ENCODE measurements at places on chromosomes 7 and 10.

GRCh38 chr10:30538086-30538485 is 91.5 kb downstream of the LYZL2 start:
- no peak for DNase-seq

GRCh38 chr10:69464401-69464800 is 13.1 kb downstream of the TSPAN15 start:
- no peak for DNase-seq

GRCh38 chr7:111771638-111772037 is 209.3 kb upstream of the IMMP2L start:
- DNase-seq = no peak

- no peak for DNase-seq
Observed at GRCh38 chr7:33764752-33765451, 140.4 kb upstream of the BMPER start.

DNA sequence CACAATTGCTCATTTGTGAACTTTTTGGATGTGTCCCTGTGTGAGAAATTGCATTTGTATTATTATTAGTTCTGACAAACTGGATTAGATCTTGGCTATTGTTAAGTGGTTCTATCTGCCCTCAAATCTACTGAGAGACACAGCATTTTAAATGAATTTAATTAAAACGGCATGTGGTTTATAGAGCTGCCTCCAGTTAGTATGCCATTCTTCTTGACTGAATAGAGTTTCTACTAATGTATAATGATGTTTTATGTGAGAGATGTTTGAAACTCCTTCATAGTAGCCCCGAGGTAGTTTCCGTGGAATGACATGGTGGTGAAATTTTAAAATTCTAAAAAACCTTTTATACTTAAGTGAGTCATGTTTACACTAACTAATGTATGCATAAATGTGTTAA is 110.9 kb downstream of the DYNC1I1 start:
- DNase-seq = no peak

DNA sequence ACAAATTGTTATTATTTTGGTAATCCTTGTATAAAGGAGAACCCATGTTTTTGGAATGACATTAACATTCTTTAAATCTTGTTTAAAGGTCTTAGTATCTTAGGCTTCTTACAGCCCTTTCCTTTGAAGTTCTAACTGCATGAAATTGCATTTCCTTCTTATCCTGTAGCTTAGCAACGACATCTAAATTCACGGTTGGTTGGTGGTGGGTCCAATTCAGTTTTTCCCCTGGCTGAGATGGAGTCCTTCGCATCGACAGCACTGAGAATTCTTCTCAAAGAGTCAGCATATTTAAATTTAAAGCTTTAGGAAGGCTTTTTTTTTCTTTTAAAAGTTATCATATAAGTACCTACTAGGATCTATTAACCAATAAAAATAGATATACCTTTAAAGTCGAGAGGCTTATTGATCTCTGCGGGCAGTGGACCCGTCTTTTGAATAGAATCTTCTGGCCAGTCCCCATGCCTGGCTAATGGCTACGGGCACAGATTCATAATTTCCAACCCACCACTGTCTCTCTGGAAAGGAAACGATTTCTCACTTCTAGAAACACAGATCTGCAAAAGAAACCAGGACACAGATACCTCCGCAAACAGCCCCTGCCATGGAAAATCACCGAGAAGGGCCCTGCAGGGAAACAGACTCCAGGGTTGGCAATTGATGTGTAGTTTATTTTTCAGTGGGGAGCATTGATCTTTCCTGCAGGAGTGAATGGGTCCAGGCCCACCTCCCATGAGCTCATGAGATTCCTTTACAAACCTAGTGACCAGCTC is 63.4 kb downstream of the RAMP3 start:
- DNase-seq = no peak

GRCh38 chr10:44287408-44287807 is 97.5 kb downstream of the CXCL12 start:
- DNase-seq = no peak

- no peak for DNase-seq
Observed at GRCh38 chr7:3648276-3648675, 347.2 kb downstream of the SDK1 start.

GRCh38 chr10:78973901-78974616 is 94.7 kb upstream of the ZMIZ1 start:
- DNase-seq = no peak

DNA sequence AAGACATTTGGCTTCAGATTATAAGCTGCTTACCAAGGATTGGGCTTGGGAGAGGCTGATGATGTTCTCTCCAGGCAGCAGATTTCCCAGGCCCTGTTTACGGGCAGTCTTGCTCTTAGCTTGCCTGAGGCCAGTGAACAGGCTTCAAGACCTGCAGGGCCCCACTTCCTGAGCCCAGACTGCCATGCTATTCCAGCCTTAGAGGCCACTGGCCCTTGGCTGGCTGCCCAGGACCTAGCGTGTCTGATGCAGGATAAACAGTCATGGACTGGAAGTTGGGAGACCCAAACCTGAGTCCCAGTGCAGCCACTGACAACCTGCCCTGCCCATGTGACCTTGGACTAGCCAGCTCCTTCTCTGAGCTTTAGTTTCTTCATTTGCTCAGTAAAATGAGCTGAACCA is 2.9 kb downstream of the PRXL2A start:
- DNase-seq = no peak

DNA sequence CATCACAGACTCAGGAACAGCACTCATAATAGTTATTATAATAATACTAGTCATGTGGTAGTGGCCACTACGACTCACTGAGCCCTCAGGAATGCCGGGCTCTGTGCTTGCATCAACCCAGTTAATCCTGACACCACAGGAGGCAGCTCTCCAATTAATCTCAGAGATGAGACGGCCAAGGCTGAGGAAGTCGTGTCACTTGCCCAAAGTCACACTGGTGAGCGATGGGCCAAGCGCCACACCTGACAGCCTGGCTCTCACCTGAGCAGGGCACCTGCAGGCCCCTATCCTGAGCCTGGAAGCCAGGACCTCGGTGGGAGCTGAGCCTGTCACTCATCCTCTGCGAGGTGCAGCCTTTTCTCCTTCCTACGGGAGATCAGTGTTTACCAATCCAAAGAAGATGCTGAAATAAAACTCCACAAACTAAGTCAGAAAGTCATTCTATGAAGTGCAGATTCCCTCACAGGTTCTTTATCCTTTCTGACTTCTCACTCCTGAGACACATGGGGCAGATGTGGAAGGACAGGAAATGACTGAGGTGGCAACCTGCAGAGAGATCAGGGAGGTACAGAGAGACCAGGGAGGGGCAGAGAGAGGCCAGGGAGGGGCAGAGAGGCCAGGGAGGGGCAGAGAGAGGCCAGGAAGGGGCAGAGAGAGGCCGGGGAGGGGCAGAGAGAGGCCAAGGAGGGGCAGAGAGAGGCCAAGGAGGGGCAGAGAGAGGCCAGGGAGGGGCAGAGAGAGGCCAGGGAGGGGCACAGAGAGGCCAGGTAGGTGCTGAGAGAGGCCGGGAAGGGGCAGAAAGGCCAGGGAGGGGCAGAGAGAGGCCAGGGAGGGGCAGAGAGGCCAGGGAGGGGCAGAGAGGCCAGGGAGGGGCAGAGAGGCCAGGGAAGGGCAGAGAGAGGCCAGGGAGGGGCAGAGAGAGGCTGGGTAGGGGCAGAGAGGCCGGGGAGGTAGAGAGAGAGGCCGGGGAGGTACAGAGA is 38.5 kb downstream of the VIPR2 start:
- no peak for DNase-seq

GRCh38 chr7:5396542-5396941 is 27.1 kb downstream of the TNRC18 start:
- DNase-seq = peak; percentile 26

- no peak for DNase-seq
Observed at GRCh38 chr10:22816298-22816653, 101.9 kb upstream of the PIP4K2A start.

DNA sequence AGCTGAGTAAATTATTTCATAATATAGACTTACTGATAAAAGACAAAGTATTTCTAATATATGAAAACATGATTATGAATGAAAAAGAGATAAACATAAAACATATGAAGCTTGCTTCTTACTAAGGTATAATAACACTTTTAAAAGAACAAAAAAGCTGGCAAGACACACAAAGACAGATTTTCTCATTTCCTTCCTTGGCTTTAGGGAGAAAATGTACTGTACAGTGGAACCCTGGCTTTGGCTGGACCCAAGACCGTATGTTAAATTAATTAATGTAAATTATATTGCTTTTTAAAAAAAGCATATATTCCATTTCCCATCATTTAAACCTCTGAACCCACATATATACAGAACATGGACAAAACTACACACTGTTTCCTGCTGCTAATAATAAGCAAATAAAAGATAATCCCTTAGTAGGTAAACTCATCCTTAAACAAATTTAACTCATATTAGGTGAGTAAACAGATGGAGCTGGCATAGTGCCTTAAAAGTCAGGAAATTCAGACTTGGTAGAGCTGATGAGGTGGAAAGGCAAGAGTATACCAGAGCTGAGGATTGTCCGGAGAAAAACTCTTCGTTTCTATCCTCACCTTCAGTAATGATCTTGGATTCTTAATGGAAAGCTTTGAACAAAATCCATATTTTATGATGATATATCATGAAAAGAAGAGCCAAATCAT is 1016.4 kb upstream of the KCND2 start:
- no peak for DNase-seq

GRCh38 chr10:98587156-98587837 is 140.6 kb upstream of the HPS1 start:
- DNase-seq = no peak

DNA sequence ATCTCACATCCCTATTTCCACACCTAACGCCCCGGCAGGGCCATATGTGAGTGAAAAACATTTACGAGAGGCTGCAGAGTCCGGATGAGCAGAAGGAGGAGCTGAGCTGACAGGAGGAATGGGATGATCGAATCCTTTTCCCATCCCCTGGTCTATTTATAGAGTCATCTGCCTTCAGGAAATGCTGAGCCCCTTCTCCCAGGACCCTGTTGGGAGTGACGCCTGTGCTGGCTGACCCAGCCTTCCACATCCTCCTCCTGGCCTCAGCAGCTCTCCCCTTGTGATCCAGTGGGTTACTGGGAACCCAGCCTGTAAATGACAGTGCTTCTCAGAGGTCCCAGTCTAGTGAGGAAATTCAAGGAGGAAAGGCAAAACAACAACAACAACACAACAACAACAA is 16.6 kb downstream of the DENND2A start:
- DNase-seq = no peak

- DNase-seq = no peak
Observed at GRCh38 chr10:53013201-53013810, 240.7 kb upstream of the MBL2 start.

DNA sequence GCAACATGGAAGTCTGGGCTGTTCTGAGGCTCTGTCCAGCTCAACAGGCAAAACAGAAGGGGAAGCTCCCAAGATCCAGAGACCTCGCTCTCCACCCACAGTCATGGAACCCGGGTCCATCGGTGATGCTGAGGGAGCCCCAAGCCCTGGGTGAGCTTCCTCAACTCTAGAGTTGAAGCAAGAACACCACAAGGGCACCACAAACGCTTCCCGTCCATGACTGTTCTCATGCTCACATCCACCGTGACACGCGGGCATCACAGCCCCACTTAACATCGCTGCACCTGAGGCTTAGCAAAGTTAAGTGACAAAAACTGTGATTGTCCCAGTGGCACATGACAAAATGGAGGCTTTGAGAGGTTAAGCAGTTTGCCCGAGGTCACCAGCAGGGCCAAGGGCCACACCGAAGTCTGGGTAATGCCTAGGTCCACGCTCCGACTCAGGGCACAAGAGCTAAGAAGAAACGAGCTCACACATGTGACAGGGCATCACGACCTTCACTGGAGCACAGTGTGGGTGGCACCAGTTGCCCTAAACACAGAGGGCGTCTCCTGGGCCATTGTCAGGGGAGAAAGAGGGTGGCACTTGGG is 110.6 kb downstream of the OAT start:
- DNase-seq = no peak

GRCh38 chr10:112580267-112580666 is 133.3 kb downstream of the VTI1A start:
- DNase-seq = no peak

DNA sequence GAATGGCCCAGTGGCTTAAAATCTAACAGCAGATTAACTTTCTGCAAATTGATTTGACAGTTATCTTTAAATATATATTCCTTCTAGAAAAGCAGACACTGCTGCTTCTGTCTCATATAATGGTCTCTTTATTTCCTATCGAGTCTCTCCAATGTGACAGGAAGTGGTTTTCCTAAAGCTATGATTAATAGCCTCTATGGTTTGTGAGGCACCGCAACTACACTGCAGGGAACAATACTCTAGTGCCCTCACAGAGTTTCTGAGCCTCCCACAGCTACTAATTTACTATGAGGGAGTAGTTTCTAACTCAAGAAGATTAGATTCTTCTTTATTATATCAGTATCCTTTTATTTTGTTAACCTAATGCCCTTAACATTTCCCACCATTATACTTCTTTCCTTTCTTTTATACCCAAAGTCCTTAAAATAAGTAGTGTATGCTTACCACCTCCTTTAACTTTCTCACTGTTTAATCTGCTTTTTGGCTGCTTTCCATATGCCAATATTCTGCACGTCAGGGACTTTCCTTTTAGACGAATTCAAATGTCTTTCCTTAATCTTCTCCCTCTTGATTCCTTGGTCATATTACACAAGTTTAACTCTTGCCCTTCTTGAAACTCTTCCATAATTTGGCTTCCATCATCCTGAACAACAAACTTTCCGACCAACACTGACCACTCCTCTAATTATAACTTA is 23.8 kb upstream of the AHR start:
- no peak for DNase-seq

DNA sequence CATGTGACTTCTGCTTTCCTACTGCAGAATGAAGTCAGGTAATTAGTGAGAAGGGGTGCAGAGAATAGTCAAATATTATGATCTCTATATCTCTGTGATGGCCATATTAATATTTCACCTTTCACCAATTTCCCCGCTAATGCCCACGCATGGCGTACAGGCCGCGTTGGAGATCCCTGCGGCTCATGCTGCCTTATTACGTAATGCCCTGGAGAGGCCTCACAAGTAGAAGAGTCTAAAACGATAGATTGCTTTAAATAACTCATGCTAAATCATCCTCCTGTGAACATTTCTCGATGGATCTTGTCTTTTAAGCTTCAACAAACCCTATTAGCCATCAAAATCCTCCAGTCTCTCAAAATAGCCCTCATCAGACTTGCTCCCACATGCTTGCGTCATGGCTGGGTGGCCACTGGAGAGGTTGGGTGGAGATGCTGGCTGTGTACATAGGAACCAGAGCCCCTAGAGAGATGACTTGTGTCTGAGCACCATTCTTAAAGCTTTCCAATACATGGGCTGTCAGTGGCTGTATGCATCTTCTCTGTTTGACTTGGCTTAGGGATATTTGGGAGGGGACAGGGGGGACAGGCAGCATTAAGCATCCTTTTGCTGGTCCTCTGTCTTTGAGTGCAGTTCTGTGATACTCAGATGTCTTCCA is 79.5 kb upstream of the INSYN2A start:
- no peak for DNase-seq

GRCh38 chr7:99219985-99220384 is 12.1 kb upstream of the KPNA7 start:
- DNase-seq = no peak
